ENCODE measurements at places on chromosomes 6 and 20. TPM values are rescaled to one million over a fixed set of nuclear protein-coding genes. Genes with fewer than 3 reads are reported as not detected.

RPP40 gene
- total RNA-seq = 4.7 TPM

ADGRF1 gene
- total RNA-seq = not detected

C6orf58 gene
- not detected for total RNA-seq

CTAGE9 gene
- total RNA-seq = not detected

TDRD6 gene
- 0.52 TPM for total RNA-seq

HDAC2 gene
- total RNA-seq = 63.6 TPM

SLC22A23 gene
- total RNA-seq = 5.2 TPM

PRR18 gene
- not detected for total RNA-seq

TTPAL gene
- 11.8 TPM for total RNA-seq

OXT gene
- total RNA-seq = not detected

ATP9A gene
- 61.2 TPM for total RNA-seq

C20orf204 gene
- total RNA-seq = 0.76 TPM

BTN1A1 gene
- total RNA-seq = not detected

THEMIS gene
- total RNA-seq = 0.37 TPM

Data from posterior vena cava (tissue), 2 donors.